Stimulated activated CD8-positive, alpha-beta memory T cell treated with anti-CD3 and anti-CD28 coated beads, Interleukin-4, amount 100 ng/mL, for 1 hour (primary cell): ENCODE measurements at places on chromosomes 7 and 10.

GRCh38 chr10:23186697-23187096, 5.4 kb upstream of the PTF1A start:
- no peak for DNase-seq

- DNase-seq, result no peak
Measured at GRCh38 chr7:17501441-17502212, 203.2 kb downstream of the AHR start.

DNA sequence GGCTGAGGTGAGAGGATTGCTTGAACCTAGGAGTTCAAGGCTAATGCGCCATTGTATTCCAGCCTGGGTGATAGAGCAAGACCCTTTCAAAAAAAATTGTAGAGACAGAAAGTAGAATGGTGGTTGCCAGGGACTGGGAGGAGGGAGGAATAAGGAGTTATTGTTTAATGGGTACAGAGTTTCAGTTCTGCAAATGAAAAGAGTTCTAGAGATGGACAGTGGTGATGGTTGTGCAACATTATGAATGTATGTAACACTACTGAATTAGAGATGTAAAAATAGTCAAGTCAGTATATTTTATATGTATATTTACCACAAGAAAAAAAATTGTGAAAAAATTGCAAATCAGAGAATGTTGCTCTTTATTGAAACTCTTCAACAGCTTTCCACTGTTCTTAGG, 266.5 kb upstream of the NPY start:
- DNase-seq, result no peak

DNA sequence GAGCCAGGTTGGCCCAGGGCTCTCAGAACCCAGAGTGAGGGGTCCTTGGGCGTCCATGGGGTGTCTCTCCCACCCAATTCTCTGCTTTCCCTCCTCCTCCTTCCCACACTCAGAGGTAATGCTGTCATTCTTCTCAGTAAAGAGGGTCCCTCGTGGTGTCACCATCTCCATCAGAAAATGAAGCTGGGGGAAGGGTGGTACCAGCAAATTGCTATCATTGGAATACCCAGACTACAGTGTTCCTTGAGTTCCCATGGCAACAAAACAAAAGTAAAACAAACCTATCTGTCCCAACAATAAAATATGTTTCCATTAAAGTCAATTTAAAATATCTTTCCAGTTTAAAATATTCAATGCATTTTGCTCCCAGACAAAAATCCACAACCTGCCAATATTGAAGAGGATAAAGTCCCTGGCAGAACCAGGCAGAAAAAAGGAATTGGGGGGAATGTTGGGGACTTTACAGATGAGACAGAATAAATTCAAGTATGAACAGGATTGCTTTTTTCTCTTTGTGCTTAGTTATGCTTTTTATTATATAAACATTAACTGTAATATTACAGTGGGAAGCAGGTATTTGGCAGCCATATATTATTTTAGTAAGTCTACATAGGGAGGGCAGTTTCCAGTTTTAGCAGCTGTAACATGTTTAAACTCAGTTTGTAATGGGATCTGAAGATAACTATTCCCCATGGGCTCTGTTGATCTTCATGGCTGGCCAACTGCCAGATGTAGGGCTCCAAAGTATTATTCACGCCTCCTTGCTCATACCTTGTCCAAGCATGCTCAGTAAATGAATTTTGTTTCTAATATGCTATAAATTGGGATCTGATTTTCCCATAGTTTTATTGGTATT, 182.1 kb downstream of the ARID5B start:
- no peak for DNase-seq

DNA sequence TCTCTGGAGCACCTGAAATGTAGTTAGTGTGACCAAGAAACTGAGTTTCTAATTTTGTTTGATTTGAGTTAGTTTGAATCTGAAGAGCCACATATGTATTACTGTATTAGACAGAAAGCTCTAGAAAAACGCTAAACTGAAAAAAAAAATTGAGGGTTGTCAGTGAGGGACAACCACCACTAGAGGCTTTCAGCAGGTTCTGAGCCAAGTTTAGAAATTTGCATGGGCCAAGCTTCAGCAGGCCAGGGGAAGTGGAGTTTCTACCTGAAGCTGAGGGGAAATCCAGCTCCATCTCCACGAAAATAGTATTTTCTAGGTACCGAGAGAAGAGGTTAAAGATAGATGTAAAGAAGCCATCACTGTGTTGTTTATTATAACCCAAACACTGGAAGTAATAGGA, 77.9 kb upstream of the PLXNA4 start:
- no peak for DNase-seq

DNA sequence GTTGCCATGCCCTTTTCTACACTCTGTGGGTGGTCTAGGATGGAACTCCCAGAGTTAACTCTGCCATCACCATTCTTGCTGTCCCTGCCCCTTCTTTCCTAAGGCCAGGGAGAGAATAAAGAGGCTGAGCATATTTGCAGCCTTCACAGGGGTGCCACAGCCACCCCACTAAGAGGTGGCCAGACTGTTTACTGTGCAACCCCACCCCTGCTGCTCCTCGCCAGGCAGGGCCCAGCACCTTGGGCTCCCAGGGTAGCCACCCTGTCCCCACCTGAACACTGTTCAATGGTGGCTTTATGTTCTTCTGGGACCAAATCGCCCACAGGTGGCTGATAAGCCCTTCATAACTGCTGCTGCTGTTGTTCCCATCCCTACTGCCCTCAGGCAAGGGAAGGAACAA, 198.9 kb downstream of the SNX13 start:
- no peak for DNase-seq

- no peak for DNase-seq
Measured at GRCh38 chr10:110373857-110374654, 69.3 kb upstream of the SMNDC1 start.

DNA sequence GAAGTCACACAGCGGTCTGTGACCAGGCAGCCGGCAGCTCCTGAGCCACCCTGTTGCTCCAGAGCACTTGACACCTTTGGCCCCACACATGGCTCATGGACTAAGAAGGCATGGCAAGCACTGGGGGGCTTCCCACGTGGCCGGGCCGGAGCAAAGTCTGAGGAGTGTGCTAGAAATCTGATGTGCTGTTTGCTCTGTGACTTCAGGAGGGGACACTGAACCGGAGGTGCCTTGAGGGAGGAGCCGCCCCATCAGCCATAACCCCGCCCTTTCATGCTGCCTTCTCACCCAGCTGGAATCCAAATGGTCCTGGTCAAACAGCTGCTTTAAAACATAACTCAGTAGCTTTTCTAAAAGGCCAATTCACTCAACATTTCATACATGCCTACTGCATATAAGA, 33.5 kb downstream of the PROSER2 start:
- DNase-seq, result no peak

DNA sequence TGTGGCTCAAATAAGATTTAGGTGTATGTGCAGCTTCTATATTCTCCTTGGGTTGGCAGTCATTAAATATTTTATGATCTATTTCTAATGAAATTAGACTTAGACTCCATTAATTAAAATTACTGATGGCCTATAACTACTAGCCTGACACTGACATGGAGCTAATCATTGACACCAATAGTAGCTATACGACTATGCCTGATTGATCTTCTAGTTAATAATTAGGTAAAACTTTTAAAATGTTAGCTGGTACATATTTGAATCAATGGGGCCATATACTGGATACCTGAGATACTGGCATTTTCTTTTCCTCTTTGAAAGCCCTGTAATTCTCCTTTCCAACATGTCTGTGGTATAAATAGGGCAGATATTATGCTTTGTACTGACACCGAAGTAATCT, 14.4 kb downstream of the WEE2 start:
- DNase-seq, result no peak

DNA sequence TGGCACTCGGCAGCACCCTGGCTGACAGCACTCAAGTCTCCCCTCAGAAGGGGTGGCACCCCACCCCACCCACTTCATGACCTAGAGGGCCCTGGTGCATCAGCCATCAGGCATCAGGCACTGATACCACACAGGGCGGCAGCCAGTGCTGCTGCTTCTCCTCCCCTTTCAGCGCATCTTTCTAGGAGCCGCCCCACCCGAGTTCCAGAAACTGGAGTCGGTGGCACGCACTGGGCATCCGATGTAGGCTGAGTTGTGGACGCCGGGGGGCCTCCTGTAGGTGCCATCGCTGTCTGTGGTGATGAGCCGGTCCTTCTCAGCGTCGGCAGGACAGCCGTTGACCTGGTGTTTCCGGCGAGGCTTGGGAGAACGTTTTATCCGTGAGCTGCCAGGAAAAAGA, 69.7 kb upstream of the ATP6V0A4 start:
- DNase-seq, result no peak

DNA sequence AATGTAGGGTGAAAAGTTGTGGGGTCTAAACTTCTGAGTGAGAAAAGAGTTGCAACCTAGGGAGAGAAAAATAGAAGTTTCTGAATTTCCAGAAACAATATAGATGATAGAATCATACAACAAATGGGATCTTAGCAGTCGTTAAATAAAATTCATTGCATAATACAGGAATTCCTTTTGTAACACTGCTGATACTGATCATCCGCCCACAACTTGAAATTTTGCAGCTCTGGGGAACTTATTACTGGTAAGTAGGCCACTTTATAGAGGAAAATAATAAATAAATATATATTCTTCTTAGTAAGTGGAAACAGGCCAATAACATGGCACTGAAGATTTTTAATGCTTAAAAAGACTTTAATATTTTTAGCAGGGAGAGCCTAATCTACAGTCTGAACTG, 81.9 kb upstream of the SMIM30 start:
- DNase-seq, result no peak

GRCh38 chr7:832167-832967, at the start of gene SUN1:
Gene SUN1 (plus strand): TSS chr7:832476. CDS start chr7:832525, 49 bp downstream.
- DNase-seq, result no peak

- no peak for DNase-seq
Measured at GRCh38 chr7:141251957-141252356, 178.1 kb downstream of the TMEM178B start.

DNA sequence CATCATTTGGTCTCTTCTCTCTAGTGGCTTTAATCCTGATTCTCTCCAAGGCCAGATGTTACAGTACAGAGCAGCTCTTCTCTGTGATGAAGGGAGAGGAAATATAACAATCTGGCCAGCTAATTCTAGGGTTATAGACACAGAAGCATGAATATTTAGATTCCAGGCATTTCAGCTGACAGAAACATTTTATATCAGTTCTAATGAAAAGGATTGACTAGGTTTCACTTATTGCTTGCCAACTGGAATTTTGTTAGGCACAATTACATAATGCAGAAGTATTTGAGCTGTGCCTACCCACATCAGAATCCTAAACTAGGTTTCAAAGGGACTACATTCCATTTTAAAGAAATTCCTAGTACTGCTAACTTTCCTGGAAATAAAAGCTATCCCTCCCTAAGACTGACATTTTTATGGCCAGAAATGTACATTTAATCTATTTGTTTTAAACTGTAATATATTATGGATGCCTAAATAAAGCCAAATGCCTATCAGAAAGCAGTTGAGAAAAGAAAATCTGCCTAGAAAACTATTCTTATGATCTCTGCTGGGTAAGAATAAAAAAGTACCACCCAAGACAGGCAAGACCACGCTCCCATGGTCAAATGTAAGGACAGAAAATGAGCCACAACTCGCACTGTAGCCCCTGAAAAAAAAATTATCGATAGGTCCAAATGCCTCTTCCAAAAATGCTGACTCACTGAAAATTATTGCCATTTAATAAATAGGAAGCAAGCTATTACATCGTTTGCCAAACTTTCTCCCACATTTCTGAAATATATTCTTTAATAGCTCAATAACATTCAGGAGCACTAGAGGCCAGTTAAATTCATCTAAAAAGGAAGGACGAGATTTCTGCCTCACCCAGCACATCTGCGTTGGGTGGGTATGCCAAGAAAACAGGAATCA, 498.1 kb downstream of the KCNMA1 start:
- DNase-seq, result no peak

DNA sequence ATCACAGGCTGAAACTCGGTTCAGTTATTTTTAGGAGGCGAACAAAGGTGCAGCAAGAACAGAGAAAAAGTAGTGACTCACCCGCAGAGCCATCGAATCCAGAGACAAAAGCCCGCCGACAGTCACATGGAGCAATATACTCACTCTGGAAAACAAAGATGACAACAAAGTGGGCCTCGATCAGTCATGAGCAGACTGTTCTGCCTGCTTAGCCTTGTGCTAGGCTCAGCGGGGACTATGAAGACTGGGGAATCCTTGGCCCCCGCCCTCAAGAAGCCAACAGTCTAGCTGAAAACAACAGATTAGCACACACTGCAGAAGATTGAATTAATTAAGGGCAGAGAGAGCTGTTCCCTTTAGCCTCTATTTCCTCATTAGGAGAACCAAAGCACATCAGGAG, 30.4 kb downstream of the XPNPEP1 start:
- no peak for DNase-seq

GRCh38 chr7:8217200-8218068, 44.5 kb downstream of the ICA1 start:
- DNase-seq, result no peak

DNA sequence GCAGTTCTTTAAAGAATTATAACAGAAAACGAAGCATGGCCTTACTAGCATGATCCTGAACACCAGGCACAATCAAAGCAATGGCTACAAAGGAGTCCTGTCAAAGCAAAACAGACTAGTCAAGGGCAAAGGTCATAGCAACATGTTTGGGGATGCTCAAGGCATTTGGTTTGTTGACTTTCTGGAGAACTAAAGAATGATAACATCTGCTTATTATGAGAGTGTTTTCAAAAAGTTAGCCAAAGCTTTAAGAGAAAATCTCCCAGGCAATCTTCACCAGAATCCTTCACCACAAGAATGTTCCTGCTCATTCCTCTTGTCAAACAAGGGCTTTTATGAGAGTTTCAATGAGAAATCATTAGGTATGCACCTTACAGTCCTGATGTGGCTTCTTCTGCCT, 95.1 kb upstream of the CPXM2 start:
- DNase-seq, result no peak

- no peak for DNase-seq
Measured at GRCh38 chr10:59336632-59337031, 25.7 kb downstream of the FAM13C start.

DNA sequence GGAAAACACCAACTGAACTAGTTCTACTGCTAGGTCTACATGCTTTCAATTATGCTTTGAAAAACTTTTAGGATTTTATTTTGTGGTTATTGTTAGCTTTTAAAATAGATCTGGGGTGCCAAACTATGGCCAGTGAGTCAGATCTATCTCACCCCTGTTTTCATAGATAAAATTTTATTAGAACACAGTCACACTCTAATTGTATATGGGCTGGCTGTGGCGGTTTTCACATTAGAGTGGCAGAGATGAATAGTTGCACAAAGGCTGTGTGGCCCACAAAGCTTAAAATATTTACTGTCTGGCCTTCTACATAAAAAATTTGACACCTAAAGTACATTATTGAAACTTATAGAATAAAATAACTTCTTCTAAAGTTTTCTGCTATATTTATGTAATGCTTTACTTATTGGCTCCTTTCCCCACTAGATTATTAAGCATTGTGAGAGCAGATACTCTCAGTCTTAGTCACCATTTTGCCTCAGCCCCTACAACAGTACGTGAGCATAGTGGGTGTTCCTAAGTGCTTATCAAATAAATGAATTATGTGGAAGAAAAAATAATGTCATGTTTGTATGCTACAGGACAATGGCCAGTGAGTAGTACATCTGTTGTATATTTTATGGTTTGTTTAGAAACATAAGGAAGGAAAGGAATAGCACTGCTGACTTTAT, 5.4 kb upstream of the SUV39H2 start:
- no peak for DNase-seq

- no peak for DNase-seq
Measured at GRCh38 chr10:114575417-114576131, 82.5 kb downstream of the ABLIM1 start.

GRCh38 chr7:134368851-134369544, 52.3 kb upstream of the SLC35B4 start:
- DNase-seq, result no peak
